ENCODE measurements at places on chromosomes 7 and 10. TPM values are rescaled to one million over a fixed set of nuclear protein-coding genes. Genes with fewer than 3 reads are reported as not detected.

Gene TBXAS1
- 22.4 TPM for total RNA-seq

Gene LRRC17
- 5.5 TPM for total RNA-seq

Gene GPRIN2
- 0.16 TPM for total RNA-seq

Gene CPN1
- not detected for total RNA-seq

DNA sequence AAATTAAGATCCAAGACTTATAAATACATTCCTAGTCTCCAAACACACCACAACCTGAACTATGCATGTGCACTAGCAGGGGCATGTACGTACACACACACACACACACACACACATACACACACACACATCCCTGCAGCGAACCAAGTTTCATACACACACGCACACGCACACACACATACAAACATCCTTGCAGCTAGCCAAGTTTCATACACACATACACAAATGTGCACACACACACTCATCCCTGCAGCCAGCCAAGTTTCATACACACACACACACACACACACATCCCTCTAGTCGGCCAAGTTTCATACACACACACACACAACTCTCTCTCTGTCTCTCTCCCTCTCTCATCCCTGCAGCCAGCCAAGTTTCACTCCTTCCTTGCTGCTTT is 82.7 kb upstream of the WIPF3 start:
- no peaks in the 10 kb centered on the region for H3K4me1 ChIP-seq
- H3K27me3 ChIP-seq: no peaks in the 10 kb centered on the region
- no peak overlapping the region for H3K27ac ChIP-seq
- no peak for DNase-seq

GRCh38 chr10:108789919-108790318 is 1133.4 kb downstream of the XPNPEP1 start:
- H3K36me3 ChIP-seq: no peaks in the 10 kb centered on the region
- no peaks in the 10 kb centered on the region for H3K4me1 ChIP-seq
- H3K27me3 ChIP-seq: no peaks in the 10 kb centered on the region
- no peak overlapping the region for H3K4me3 ChIP-seq
- H3K27ac ChIP-seq: no peak overlapping the region

DNA sequence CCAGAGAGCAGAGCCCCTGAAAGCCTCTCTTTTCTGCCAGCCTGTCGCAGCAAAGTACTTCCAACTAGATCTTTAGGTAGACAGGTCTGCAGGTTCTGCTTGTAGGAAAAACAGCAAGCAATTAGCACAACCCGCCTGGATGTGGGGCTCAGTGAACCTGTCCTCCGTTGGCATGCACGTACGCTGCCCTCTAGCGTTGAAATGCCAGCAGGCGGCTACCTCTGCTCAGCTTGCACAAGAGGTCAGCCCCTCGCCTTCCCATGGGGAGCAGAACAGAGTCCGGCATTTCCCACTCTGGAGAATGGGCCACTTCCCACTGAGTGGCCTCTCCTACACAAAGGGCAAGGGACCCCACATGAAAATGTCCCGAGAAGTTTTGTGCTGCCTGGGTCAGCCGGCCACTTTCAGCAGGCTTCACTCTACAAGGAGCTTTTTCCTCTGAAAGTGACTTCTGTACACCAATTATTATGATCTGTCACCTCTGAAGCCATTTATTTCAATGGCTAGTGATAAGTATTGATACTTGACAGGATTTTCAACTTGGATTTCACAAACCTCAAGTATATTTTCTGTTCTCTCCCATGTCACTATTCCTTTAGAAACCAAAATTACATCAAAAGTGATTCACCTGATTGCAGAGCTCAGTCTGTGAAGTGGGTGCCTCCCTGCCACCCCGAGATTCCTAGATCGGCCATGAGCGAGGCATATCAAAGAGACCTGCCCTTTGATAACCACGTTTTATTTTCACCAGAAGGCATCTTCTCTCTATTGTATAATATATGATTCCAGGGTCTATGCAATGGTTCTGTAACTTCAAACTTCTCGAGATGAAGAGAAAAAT is 56.7 kb downstream of the JCAD start:
- H3K27me3 ChIP-seq: no peaks in the 10 kb centered on the region
- no peaks in the 10 kb centered on the region for H3K36me3 ChIP-seq
- DNase-seq: peak; percentile 91
- peak overlapping the region; percentile 38 for H3K27ac ChIP-seq
- H3K4me3 ChIP-seq: no peak overlapping the region

DNA sequence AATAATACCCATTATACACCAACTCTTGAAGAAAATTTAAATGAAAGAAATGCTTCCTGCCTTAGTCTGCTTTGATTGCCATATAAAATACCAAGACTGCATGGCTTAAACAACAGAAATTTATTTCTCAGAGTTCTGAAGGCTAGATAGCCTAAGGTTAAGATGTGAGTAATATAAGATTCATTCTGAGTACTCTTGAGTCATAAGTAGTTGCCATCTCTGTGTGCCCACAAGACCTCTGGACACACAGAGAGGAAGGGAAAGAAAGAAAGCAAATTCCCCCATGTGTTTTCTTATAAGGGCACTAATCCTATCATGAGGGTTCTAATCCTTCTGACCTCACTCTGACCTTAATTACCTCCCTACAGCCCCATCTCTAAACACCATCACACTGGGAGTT is 201.2 kb downstream of the PTN start:
- H3K4me1 ChIP-seq: peaks cover 18% of the 10 kb centered on the region
- no peaks in the 10 kb centered on the region for H3K27me3 ChIP-seq
- H3K27ac ChIP-seq: no peak overlapping the region
- H3K4me3 ChIP-seq: no peak overlapping the region

GRCh38 chr10:110323503-110323902 is 18.8 kb upstream of the SMNDC1 start:
- H3K4me1 ChIP-seq: no peaks in the 10 kb centered on the region
- H3K4me3 ChIP-seq: no peak overlapping the region
- no peaks in the 10 kb centered on the region for H3K27me3 ChIP-seq
- no peak overlapping the region for H3K27ac ChIP-seq
- no peak for DNase-seq
- H3K36me3 ChIP-seq: no peaks in the 10 kb centered on the region

DNA sequence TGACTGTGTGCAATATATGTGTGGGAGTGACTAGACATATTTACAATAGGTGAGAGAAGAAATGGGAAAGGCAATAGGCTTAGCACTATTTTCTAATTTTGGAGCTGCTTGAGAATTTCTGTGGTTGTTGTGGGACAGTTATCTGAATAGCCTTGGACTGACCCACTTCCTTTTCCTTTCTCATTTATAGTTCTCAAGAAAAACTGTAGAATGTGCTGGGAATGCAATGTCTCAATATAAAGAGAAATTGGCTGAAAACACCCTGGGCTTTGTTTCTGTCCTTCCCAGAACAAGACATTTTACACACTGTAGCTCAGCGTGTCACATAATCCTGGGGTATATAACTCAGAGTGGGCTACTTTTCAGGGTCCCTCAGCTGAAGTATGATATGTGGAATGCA is 153.0 kb upstream of the RHOBTB1 start:
- no peaks in the 10 kb centered on the region for H3K27me3 ChIP-seq
- no peaks in the 10 kb centered on the region for H3K36me3 ChIP-seq
- H3K27ac ChIP-seq: no peak overlapping the region
- H3K4me1 ChIP-seq: peaks cover 4% of the 10 kb centered on the region
- DNase-seq: no peak

- no peak overlapping the region for H3K4me3 ChIP-seq
- H3K4me1 ChIP-seq: peaks cover 14% of the 10 kb centered on the region
- H3K27me3 ChIP-seq: no peaks in the 10 kb centered on the region
These were observed 227.0 kb downstream of the BBS9 start for GRCh38 chr7:33356336-33356735.

- H3K27ac ChIP-seq: no peak overlapping the region
- no peak overlapping the region for H3K4me3 ChIP-seq
- DNase-seq: no peak
- H3K36me3 ChIP-seq: no peaks in the 10 kb centered on the region
- H3K4me1 ChIP-seq: no peaks in the 10 kb centered on the region
These were observed 353.8 kb downstream of the GPR37 start for GRCh38 chr7:124411796-124412195.

GRCh38 chr7:66522518-66522917 is 106.2 kb upstream of the KCTD7 start:
- no peaks in the 10 kb centered on the region for H3K36me3 ChIP-seq
- H3K4me1 ChIP-seq: no peaks in the 10 kb centered on the region
- H3K4me3 ChIP-seq: no peak overlapping the region
- no peaks in the 10 kb centered on the region for H3K27me3 ChIP-seq

- H3K27me3 ChIP-seq: no peaks in the 10 kb centered on the region
- no peak overlapping the region for H3K4me3 ChIP-seq
- no peaks in the 10 kb centered on the region for H3K4me1 ChIP-seq
- no peaks in the 10 kb centered on the region for H3K36me3 ChIP-seq
These were observed 48.1 kb downstream of the JAKMIP3 start for GRCh38 chr10:132113766-132114365.

DNA sequence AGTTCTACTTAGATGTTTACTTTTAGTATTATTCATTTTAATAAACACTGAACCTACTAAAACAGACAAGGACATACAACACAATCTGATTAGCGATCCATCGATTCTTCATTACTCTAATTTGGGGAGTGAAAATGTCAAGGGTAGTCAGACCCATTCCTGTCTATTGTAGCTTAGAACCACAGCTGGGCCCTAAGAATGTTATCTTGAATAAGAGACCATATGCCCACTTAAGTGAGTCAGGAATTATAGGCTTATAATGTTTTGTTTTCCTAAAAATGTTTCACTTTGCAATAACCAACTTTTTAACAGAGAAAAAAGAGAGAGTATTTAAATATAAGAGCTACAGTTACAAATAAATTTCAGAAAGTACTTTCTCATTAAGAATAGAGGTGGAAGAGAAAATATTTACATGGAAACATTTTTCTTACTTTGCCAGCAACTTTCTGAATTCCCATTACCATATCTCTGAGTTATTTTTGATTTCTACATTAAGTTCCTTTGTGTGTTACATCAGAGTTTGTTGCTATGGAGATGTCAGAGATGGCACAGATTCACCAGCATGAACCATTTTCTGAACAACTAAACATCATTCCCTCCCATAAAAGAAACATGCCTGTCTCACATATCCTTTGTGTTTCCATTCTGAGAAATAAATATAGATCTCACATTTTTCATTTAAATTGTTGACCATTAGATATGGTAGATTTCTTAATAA is 75.4 kb upstream of the SLC13A1 start:
- H3K27me3 ChIP-seq: no peaks in the 10 kb centered on the region
- H3K27ac ChIP-seq: no peak overlapping the region
- H3K4me1 ChIP-seq: no peaks in the 10 kb centered on the region
- no peaks in the 10 kb centered on the region for H3K36me3 ChIP-seq

DNA sequence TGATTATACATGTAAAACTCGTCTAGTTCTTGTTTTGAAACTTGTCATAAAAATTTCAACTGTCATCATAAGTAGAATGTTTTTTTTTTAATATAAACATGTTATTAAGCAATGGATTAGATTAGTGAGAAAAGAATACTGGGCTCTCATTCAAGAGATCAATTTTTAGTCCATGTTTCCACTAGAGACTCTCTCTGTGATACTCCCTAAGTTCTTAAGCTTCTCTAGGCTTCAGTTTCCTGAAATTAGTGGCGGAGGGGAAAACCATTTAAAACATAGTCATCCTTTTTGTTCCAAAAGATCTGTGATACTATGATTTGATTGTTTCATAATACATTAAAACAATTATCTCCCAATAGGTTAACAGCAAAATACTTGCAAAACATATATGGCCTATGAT is 142.2 kb downstream of the AGMO start:
- H3K36me3 ChIP-seq: no peaks in the 10 kb centered on the region
- no peak overlapping the region for H3K27ac ChIP-seq
- DNase-seq: no peak

- H3K27ac ChIP-seq: no peak overlapping the region
- peaks cover 10% of the 10 kb centered on the region for H3K27me3 ChIP-seq
- H3K4me3 ChIP-seq: no peak overlapping the region
These were observed 54.8 kb downstream of the PPP1R17 start for GRCh38 chr7:31741852-31742251.

DNA sequence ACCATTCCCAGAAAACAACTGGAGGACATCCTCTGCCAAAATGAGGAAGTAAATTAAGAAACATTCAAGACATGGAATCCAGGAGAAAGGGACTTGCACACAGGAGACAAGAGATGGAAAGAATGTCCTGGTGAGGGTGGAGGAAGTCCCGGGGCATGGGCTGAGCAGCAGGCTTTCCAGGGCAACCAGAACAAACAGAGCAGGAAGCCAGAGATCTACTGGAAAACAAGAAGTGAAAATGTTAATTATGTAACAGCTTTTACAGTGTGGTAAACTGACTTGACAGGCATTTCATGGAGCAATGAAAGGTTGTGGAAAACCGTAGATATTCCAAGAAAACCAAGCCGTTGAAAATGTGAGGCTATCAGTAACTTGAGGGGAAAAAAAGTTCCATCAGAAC is 55.2 kb upstream of the ZNF746 start:
- no peak for DNase-seq
- H3K36me3 ChIP-seq: peaks cover 21% of the 10 kb centered on the region
- H3K27me3 ChIP-seq: no peaks in the 10 kb centered on the region
- H3K4me1 ChIP-seq: no peaks in the 10 kb centered on the region

- no peaks in the 10 kb centered on the region for H3K36me3 ChIP-seq
- DNase-seq: no peak
These were observed 7.2 kb upstream of the ACTR3B start for GRCh38 chr7:152752200-152752912.

All from sigmoid colon (tissue), 7 donors.